ENCODE measurements at places on chromosomes 5 and 9.

DNA sequence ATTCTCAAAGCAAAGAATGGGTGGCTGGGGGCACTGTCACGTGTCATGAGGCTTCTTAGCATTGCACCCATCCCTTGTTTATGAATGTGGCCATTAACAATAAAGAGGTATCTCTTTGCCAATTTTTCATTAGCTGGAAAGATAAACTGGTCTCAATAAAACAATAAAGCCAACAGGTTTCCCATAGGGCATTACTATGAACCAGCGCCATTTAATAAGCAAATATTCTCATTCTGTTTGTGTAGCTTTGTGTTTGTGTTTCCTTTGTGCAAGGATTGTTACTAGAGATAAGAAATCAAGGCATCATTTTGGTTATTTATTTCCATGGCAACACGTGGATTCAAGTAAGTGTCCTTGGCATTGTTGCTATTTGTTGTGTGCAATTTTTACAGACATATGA is 37.6 kb upstream of the CAST start:
- DNase-seq: no peak

GRCh38 chr5:1748845-1749244 is 50.8 kb downstream of the MRPL36 start:
- no peak for DNase-seq

DNA sequence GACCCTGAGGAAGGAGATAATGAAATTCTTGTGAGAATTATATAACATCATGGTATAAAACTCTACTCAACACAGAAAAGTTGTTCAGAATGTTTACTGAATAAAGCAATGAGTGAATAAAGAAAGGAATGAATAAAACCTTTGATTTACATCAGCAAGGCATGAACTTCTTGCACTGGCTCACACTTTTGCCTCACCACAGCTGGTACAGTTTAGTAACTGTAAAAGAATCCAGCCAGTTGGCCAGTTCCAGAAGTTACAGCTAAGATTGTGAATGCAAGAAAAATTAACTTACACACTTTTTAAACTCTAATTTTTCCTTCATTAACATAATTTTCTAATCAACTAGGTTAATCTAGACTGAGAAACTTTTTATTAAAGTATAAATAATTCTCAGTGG is 490.9 kb downstream of the NFIB start:
- DNase-seq: no peak

GRCh38 chr9:79073201-79073600 is 498.6 kb upstream of the TLE4 start:
- DNase-seq: no peak

DNA sequence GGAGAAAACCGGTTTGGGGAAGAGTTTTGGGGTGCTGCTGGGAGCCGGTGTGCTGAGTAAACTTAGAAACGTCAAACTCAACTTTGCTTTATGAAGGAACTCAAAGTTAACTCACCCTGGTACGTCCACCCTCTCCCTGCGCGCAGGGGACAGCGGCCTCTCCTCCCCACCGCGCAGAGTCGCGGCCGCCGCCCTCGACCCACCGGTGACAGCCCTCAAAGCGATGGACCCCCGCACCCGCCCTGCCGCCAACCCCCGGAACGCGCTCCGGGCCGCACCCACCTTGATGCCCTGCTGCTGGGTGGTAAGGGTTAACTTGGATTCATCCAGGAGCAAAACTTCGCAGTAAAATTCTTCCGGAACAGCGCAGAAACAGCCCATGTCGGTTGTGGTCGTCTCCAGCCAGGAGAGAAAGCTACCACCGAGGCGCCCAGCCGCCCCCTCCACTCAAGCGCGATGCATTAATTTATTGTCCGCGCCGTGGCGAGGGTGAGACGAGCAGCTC is 366 bp downstream of the EPB41L4A start:
- peak; percentile 4 for DNase-seq

DNA sequence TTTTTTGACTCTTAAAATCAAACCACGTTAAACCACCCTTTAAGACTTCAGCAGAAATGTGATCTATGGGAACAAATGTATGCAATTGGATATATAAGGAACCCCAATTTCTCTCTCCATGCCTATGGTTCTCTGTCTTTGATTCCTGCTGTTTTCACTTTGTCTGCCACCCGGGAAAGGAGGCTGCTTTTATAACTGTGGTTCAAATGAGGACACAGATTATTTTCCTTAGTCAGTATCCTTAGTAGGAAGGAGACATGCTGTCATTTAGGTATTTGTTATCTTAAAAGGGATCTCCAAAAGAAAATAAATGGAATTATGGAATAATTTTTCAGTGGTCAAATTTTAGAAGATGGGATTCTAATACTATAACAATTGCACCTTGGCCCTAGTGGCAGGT is 176.1 kb upstream of the NREP start:
- DNase-seq: no peak

DNA sequence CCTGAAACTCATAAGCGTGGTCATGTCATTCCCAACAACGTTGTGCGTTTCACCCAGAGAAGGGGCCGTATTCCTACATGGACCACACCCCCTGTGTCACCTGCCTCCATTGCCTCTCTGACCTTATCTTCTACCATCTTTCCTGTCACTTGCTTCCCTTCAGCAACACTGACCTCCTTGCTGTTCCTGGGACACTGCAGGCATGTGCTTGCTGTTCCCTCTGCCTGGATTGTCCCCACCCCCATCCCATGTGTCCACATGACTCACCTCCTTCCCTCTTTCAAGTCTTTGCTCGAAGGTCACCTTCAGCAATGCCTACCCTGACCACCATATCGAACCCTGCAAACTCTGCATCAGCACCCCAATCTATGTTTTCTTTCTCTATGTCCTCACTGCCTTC is 133.2 kb upstream of the ZNF618 start:
- DNase-seq: no peak

- no peak for DNase-seq
Measured at GRCh38 chr9:122107291-122107805, 14.2 kb upstream of the TTLL11 start.

GRCh38 chr9:739362-739761 is 102.1 kb upstream of the DMRT1 start:
- no peak for DNase-seq

DNA sequence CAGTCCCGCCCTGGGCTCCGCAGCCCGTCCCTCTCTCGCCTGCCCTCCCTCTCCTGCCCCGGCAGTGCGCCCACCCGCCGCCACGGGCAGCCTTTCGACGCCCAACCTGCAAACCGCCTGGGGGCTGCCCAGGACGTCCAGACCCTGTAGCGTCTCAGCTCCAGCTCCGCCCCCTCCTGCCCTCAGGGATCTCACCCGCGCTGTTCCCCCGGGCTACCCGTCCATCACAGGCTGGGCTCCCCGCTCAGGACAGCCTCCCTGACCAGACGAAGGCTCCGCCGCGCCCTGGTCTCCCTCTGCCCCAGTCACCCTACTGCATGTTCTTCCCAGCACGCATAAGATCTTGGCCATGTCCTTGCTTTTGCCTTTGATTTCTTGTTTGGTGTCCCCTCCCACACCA is 1.4 kb downstream of the RASGEF1C start:
- DNase-seq: no peak

DNA sequence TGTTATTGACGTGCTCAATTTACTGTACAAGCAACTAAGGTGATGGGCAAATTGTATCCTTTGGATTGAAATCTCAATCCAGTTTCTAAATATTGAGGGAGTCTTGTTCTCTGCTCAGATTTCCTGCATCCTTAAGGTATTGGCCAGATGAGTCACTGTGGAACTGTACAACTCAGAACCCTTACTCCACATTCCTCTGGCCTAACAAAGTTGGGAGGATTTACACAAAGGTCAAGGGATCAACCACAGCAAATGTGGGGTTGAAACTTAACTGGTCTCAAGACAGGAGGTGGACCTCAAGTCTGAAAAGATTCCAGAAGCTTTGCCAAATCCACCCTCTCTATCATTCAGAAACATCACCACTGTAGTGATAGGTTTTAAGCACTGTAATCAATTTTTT is 81.5 kb upstream of the AGXT2 start:
- DNase-seq: no peak

DNA sequence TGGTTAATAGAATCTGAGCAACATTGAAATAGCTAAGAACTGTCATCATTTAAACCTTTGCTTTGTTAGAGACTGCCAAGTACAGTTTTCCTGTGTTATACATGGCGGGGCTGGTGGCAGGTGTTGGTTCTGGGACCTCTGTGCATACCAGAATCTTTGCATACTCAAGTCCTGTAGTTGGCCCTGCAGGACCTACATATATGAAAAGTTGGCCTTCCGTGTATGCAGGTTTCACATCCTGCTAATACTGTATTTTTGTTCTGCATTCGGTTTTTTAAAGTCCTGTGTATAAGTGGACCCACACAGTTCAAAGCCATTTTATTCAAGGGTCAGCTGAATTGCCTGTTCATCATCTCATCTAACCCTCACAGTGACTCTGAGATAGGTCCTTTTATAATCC is 36.4 kb downstream of the LARP1 start:
- DNase-seq: no peak

- DNase-seq: peak; percentile 91
Measured at GRCh38 chr5:111254613-111255012, 30.4 kb downstream of the CAMK4 start.

DNA sequence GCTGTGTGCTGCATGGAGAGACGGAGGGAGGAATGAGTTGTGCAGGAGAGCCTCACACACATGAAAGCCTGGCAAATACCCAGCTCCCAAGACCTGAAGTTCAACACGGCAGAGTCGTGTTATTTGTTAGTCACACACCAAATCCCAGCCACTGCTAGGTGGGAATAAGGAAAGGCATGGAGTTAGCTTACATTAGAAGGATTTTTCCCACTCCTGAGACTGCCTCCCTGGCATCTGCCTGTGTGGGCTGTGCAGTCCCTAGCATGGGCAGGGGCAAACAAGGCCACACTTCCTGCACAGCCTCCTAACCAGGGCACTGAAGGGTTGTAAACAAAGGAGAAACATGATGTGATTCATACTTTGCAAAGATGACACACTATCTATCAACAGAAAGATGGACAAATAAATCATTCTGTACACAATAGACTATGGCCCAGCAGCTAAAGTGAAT is 306.8 kb downstream of the SPOCK1 start:
- no peak for DNase-seq

DNA sequence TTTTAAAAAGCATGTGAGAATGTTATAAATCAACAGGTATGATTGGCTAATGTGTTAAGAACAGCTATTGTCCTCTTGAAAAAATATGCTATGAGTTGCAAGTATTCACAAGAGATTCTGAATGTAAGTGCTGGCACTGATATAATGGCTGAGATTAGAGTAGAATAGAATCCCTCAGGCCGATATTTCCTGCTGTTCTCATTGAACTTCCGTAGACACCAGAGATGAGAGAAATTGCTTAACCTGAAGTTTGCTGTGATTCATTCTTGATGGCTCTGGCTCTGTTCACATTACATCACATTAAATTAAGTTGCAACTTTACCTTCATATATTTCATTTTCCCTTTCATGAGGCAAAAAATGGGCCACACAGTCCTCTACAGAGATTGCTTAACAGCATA is 114.5 kb downstream of the BAAT start:
- DNase-seq: no peak

DNA sequence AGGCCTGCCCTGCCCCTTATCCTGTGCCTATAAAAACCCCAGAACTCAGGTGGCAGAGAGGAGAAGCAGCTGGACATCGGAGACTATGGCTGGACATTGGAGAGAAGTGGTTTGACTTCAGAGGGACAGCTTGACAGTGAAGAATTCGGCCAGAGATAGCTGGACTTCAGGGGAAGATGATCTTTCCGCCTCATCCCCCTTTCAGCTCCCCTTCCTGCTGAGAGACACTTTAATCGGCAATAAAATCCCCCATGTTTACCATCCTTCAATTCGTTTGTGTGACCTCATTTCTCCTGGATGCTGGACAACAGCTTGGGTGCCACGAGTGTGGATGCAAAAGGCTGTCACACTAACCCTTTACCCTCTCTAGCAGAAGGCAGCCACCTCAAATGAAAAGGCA is 134.1 kb upstream of the TUT7 start:
- no peak for DNase-seq

DNA sequence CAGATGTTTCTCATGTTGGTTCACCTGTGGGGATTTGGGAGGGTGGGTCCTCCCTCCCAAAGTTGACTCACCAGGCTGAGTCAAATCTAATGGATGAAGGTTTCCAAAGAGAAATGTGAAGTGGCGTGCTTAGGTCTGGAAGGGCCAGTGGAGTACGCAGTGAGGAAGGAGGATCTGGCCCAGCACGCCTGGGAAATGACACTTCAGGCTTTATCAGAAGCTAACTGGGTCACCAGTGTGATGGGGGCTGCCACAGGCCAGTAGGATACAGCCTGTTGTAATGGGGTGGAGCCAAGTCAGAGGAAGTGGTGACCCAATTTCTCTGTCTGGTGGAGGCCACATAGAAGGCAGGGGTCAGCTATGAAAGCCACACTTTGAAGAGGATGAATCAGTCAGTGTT is 18.0 kb downstream of the POLR1E start:
- no peak for DNase-seq

DNA sequence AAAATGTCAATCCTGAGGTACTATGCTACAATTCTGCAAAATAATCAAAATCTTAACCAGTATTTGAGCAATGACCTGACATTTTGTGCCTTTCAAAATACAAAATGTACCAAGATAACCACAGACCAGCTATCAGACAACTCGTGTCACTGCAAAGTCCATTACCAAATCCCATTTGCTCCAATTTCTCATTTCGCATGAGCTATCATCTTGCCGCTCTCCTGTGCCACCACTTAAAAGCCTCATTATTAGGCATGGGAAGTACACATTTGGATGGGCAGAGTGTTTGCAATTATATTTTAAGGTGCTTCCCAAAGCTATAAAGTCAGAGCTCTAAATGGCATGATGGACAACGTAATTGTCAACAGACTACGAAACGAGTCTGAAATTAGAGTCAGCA is 205.2 kb downstream of the AGTPBP1 start:
- DNase-seq: no peak

- no peak for DNase-seq
Measured at GRCh38 chr5:13932011-13932410, 12.5 kb downstream of the DNAH5 start.
